NCI-H146 (cell line): ENCODE measurements at places on chromosomes 13 and 19.

- DNase-seq = no peak
Measured at GRCh38 chr13:40780822-40781401, 8.5 kb upstream of the SLC25A15 start.

- no peak for DNase-seq
Measured at GRCh38 chr13:104691767-104692467, 1625.7 kb upstream of the SLC10A2 start.

DNA sequence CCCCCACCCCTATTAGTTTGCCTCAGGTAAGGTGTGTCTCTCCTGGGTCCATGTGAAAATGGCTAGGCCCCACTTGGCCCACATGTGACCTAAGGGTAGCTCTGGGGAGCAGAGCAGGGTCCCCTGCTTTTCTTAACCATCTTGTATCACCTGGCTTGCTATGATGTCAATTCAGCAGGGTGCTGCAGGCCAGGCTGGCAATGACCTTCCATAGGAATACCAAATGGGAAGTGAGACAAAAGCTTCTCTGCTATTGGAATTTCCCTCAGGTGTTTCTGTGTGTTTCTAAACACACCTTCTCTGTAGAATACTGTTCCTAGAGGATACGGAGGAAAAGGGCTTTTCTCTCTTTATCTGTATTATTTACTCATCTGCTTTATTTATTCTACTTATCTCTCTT, 35.7 kb upstream of the DACH1 start:
- no peak for DNase-seq

- no peak for DNase-seq
Measured at GRCh38 chr19:419721-420515, 11.0 kb upstream of the C2CD4C start.

DNA sequence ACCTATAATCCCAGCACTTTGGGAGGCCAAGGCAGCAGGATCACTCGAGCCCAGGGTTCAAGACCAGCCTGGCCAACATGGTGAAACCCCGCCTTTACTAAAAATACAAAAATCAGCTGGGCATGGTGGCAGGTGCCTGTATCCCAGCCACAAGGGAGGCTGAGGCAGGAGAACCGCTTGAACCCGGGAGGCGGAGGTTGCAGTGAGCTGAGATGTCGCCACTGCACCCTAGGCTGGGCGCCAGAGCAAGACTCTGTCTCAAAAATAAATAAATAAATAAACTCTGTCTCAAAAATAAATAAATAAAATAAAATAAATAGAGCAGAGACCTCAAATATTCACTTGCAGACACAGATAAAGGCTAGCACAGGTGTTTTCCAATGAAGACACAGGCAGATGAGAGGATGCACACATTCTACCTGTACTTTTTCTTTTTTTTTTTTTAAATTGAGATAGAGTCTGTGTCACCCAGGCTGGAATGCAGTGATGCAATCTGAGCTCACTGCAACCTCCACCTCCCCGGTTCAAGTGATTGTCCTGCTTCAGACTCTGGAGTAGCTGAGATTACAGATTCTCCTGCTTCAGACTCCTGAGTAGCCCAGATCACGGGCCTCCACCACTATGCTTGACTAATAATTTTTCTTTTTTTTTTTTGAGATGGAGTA, 2.7 kb upstream of the RPS16 start:
- DNase-seq = no peak

- peak; percentile 95 for DNase-seq
Measured at GRCh38 chr13:93227878-93228642, 1.5 kb downstream of the GPC6 start.

DNA sequence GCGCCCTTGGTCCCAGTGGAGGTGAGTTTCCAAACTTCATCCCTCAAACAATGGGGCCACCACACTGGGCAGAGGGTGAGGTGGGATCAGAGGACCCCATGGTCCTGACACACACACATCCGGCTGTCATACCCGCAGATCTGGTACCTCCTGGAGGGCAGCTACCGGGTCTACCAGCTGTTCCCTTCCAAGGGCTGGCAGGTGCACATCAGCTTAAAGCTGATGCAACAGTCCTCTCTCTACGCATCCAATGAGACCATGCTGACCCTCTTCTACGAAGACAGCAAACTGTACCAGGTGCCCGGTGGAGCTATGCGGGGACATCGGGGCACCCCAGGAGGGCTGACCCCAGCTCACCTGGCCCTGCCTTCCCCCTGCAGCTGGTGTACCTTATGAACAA, 14.0 kb upstream of the PSMD8 start:
- DNase-seq = peak; percentile 71

DNA sequence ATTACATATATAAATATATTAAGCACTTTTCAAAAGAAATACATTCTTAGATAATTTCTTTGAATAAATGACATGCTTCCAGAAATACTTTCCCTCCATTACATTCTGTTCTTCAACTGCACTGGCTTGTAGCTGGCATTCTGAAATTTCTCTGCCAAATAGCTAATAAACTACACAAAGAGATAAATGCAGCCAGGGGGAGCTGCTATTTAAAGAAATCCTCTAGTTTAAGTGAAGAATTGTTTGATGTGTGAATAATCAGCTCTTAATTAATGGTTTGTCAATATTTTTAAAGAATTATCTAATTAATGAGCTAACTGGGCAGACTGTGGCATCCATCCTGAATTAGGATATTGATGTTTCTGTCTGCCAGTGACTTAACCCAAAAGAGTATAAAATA, 30.7 kb downstream of the SLC7A1 start:
- no peak for DNase-seq

- no peak for DNase-seq
Measured at GRCh38 chr19:11887234-11887610, 360 bp upstream of the ZNF69 start.

GRCh38 chr19:17499648-17500446, 11.6 kb upstream of the PGLS start:
- DNase-seq = no peak

- DNase-seq = no peak
Measured at GRCh38 chr13:101515504-101515903, 63.0 kb downstream of the ITGBL1 start.

DNA sequence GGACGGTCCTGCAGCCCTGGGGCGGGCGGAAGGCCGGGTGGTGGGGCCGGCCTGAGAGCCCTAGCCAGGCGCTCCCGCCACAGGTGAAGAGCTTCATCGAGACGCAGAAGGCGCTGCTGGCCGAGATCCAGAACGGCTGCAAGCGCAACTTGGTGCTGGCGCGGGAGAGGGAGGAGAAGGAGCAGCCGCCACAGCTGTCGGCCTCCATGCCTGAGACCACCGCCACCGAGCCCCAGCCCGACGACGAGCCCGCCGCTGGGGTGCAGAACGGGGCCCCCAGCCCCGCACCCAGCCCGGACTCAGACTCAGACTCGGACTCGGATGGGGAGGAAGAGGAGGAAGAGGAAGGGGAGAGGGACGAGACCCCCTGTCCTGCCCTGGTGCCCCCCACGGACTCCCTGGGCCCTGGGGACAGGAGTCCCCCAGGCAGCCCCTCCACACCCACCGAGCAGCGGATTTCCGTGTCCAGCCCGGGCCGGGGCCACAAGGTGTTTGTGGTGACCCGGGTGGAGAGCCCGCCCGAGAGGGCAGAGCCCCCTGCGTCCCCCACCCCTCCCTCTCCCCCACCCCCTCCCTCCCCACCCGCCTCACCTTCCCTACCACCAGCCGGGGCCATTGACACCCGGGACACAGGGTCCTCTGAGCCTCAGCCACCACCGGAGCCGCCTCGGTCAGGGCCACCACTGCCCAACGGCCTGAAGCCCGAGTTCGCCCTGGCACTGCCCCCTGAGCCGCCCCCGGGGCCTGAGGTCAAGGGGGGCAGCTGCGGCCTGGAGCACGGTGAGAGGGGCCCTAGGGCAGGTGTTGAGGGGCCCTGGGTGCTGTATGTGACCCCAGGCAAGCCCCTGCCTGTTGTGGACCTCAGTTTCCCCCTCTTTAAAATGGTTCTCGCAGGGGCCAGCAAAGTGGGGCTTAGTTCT, 15.3 kb downstream of the NKPD1 start:
- DNase-seq = no peak

GRCh38 chr13:105997581-105998550, 537.6 kb downstream of the EFNB2 start:
- DNase-seq = no peak

- no peak for DNase-seq
Measured at GRCh38 chr19:43452582-43452981, 12.8 kb downstream of the LYPD3 start.

GRCh38 chr19:664913-665443, 2.0 kb upstream of the RNF126 start:
- peak; percentile 67 for DNase-seq

DNA sequence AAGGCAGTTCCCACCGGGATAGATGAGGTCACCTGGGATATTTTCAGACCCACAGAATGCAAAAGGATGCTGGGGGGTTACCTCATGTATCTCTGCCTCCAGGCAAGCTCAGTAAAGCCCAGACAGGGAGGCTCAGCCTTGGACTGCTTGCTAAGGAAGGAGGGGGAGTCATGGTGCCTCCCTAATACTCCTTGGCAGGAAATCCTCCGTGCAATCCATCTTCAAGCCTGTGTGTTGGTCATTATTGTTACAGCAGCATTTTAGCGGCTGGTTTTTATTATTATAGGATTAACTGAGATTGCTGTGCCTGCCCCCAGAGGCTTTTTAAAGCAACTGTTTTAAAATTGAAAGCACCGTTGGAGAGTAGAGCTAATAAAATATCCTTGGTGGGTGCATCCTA, 188.5 kb upstream of the UBL3 start:
- DNase-seq = no peak

GRCh38 chr13:109394311-109394988, 391.9 kb downstream of the IRS2 start:
- DNase-seq = no peak

DNA sequence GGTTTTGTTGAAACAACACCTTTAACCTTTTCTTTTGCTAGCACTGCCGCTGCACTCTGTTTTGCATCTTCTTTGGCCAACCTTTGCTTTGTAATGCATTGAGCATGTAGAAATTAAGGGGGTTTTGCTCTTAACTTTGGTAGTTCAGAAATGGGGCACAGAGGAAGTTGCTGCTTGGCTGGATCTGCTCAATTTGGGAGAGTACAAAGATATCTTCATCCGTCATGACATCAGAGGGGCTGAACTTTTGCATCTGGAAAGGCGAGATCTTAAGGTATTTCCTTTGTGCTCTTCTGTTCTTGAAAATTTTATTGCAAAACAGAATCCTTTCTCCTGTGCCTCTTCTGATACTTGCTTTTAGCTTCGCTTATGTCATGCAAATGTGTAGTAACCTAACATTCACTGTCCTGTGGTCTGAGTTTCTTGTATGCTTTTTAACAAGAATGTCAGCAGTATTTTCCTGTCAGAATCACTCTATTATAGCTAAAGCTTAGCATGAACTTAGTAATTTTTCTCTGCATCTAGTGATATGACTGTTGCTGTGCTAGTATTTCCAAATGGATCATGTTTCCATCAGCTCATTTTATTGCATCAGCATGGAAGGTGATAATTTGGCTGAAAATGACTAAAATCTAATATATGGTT, 50.7 kb upstream of the AKAP11 start:
- DNase-seq = no peak
